Renal cortex interstitium (tissue), 15 donors: ENCODE measurements at places on chromosomes 16 and 17.

- no peak for DNase-seq
Observed at GRCh38 chr16:11669380-11670146, 1.3 kb downstream of the SNN start.

DNA sequence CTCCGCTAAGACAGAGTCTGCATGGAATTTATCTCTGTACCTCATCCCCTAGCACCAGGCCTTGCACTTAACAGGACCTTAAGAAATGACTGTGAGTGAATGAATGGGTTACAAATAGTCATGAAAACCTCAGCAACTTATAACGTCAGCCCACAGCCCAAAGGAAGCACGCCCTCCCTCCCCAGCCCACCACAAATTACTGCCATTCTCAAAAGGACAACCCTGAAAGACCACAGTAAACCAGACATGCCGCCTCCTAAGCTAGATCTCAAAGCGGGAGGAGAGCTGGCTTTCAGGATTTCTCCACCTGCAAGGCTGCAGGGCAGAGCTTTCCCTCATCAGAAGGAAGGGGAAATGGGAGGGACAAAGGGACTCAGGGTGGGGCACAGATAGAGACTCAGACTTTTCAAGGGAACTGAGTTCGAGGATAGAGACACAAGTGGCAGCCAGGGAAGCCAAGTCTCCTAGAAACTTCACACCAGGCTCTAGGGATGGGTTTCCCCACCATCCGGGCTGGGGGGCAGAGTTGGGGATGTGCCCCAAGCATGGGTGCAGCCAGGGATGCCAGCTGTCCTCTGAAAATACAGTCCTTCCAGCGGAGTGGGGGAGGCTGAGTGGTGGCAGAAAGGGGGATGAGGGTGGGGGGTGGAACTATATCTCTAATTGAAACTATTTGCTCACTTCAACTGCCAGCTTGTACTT lies 56.7 kb downstream of the PLXDC1 start:
- no peak for DNase-seq

GRCh38 chr16:14286368-14287230 lies 215.5 kb downstream of the MRTFB start:
- no peak for DNase-seq

GRCh38 chr17:72594248-72594647 lies 473.4 kb downstream of the SOX9 start:
- no peak for DNase-seq

DNA sequence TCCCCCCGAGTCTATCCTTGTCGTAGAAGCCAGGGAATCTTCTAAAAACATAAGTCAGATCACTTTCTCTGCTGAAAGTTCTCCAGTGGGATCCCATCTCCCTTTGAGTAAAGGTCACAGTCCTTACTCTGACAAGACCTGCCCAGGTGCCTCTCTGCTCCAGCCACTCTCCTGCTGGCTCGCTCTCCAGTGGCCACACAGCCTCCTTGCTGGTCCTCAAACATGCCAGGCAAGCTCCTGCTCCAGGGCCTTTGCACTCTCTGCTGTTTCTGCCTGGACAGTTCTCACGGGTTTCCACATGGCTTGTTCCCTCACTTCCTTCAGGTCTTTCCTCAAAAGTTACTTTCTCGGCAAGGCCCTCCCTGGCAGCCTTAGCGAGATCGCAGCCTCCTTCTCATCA lies 3.4 kb downstream of the B9D1 start:
- DNase-seq, result no peak

DNA sequence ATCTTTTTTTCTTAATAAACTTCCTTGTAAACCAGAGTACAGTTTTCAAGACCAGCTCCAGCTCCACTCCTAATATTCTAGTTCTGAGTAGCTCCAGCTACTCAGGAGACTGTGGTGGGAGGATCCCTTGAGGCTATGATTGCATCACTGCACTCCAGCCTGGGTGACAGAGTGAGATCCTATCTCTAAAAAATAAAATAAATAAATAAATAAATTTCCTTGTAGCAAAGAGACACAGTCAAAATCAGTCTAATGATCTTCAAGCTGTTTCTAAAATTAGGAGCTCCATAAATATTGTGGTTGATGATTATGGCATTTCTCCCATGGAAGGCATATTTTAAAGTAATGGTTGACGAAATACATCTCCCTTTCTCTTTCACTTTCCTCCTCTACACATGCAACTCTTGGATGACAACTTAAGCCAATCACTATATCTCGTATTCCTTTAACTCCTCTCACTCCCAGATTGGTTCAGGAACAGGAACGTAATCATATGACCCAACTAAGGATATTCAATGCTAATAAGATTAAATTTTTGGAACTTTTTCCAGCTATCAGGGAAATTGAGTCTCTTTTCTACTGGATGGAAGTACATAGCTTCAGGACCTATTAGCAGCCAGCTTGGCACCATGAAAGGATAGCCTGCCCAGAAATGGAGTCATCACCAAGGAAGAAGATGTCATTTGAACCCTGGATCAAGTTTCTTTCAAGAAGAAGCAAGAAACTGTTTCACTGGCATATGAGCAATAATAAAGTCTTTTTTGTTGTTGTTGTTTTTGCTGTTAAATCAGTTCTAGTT lies 42.1 kb upstream of the TAOK1 start:
- DNase-seq, result no peak

GRCh38 chr16:68869492-68870088 lies 26.3 kb downstream of the TANGO6 start:
- no peak for DNase-seq

- no peak for DNase-seq
Observed at GRCh38 chr17:58535431-58535830, 21.0 kb upstream of the MTMR4 start.

GRCh38 chr16:85512808-85513115 lies 100.4 kb upstream of the GSE1 start:
- no peak for DNase-seq

- DNase-seq, result no peak
Observed at GRCh38 chr17:81514489-81514738, 1.8 kb upstream of the ACTG1 start.

GRCh38 chr16:2299915-2300192 lies 31.9 kb upstream of the RNPS1 start:
- no peak for DNase-seq

DNA sequence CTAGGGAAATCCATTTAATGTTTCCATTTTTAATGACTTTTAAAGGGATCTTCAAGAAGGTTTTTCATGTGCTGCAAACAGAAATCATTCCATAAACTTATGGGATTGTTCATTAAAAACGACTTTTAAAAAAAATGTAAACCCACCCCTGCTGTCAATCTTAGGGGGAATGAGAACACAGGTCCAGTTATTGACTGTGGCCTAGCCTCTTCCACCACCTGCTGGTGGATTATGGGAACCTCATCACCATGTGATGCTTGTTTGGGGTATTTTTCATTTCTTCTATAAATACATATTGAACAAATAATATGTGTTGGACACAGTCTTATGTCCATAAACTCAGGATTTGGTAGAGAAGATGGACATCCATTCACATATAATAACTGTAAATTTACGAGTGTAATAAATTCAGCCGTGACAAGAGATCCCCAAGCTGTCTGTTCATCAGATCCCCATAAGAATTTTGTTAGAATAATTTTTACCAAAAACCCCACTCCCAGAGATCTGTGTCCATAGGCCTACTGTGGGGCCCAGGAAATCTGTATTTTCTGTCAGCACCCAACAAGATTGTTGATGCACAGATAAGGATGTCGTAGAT lies 42.0 kb upstream of the TMC5 start:
- DNase-seq, result peak; percentile 46

DNA sequence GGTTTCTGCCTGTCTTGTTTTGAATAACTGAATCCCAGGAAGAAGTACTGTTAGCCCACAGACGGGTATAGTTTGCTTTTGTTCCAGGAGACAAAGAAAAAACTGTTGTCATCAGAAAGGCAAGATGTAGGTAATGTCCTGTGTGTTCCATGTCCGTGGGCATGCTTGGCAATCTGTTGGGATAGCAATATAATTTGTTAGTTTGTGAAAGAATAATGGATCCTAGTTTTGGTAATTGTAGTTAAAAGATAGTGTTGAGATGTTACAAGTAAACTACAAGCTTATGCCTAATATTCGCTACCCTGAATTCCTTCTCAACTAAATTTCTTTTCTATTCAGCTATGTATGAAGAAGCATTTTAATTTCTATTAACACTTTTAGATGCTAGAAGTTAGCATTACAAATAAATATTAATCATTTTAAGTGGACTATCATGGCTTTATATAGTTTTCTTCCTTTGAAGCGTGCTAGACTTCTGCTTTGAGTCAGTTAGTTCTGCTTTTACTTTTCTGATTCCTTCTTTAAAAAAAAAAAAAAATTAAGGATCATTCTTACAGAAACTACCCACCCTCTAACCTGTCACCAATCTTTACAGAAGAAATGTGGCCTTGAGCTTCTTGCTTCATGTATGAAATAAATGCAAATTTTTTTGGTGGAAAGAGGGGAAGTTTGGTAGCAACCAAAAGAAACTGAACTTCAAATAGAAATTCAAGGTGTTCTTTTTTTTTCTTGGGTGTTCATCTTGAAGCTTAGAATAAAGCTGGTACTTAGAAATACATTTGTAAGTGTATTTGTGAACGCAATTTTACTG lies 2.4 kb downstream of the EVI2A start:
- DNase-seq, result no peak
